NCI-H1105 (cell line): ENCODE measurements at places on chromosomes 6 and 20.

DNA sequence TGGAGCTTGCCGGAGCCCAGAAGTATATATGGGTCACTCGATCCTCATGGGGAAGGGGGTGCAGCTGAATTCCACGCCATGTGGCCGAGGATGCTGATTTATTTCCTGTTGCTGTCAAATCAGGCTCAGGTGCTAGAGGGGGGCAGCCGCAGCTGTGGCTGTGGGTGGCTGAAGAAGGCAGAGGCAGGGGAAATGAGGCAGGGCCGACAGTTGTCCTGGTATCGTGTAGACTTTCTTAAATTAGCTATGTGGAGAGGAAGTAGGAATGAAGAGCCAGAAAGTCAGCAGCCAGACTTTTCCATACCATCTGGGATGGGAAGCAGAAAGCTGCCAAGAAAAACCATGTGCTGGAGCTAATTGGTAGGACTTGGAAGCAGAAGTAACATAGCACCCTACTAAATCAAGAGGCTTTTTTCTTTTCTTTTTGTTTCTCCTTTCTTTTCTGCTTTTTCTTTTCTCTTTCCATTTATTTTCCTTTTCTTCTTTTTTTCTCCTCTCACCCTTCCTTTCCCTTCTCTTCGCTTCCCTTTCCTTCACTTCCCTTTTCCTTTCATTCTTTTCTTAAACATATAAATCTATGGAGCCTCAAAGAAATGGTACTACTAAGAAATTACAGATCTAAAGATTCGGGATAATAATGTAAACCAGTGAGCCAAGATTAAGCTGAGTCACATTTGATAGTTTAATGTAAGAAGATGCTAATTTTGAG is 90.6 kb upstream of the CD83 start:
- DNase-seq = no peak

DNA sequence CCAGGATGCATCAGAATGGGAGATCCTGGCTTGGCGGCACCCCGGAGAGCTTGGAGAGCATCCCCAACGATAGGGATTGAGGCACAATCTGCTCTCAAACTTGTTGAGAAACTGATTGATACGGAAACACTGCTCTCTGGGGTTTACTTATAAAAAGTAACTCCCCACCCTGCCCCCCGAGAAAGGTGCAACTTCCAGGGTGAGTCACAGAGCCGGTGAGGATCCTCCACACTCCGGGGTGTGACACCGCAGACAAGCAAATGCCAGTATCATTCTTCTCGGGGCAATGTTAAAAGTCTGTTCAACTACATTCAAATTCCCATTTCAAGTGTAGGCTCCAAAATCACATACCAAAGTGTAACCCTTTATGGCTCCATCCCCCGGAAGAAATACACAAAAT is 84.4 kb upstream of the MLN start:
- DNase-seq = no peak

DNA sequence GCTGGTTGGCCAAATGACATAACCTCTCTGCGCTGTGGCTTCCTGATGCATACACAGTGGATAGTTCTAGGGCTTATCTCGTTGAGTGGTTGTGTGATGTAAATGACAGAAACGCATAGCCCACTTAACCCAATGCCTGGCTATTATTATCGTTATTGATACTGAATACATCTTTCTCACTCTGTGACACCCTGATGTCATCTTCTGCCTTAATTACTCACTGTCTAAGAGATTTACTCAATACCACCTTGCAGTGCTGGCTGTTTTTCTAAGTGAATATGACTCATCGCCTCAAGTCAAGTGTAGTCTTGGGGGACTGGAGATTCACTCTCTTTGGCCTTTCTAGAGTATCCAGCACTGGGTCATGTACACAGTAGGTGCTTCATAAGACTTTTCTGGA is 73.6 kb downstream of the NDUFAF5 start:
- DNase-seq = no peak

DNA sequence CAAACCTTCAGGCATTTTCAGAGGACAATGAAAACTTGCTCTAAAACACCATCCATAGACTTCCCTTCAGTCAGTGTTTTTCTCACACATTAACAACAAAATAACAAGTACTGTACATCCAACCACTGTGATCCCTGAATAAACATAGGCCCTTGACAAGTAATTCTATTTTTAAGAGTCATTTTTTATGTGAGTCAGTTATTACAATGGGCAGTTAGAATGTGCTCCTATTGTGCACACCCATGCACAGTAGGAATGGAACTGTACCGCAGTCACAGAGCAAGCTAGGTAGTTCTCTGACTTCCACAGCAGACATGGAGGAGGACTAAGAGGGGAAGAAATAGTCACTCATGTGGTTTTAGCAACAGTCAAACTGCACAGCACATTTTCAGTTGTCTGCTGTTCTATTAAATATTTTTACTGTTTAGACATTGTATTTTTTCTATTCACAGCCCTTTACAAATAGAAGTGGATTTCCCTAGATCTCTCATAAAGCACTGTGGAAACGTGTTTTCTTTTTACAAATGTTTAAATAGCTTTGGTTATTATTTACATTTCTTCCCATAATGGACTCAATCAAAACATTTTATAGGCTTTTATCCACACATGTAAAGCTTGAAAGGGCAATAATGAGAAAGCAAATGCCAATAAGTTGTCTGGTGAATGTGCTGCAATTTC is 100.4 kb downstream of the JAG1 start:
- DNase-seq = no peak

- DNase-seq = no peak
Observed at GRCh38 chr20:433300-433975, 25.3 kb downstream of the RBCK1 start.

GRCh38 chr20:60976913-60977312 is 275.1 kb upstream of the CDH4 start:
- no peak for DNase-seq

- no peak for DNase-seq
Observed at GRCh38 chr6:112511441-112511840, 164.3 kb downstream of the RFPL4B start.

- no peak for DNase-seq
Observed at GRCh38 chr6:133886104-133886775, 2.7 kb upstream of the TCF21 start.

DNA sequence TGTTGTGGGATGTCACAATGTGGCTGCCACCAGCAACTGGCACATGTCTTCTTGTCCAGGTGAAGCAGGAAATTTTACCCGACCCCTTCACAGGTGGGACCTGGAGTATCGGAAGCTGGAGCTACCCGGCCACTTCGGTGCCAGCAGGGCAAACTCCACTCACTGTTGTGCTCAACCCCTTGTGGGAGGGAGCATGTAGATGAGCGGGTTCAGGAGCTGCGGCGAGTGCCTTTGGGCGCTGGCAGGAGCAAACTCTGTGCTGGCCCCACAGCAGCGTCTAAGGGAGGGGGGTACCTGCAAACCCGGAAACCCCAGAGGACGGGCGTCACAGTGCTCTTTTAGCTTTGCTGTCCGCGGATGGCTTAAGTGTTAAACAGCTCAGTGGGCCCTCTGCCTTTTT is 20.7 kb upstream of the SULF2 start:
- no peak for DNase-seq

GRCh38 chr6:52125139-52125538 is 37.7 kb upstream of the PKHD1 start:
- no peak for DNase-seq

DNA sequence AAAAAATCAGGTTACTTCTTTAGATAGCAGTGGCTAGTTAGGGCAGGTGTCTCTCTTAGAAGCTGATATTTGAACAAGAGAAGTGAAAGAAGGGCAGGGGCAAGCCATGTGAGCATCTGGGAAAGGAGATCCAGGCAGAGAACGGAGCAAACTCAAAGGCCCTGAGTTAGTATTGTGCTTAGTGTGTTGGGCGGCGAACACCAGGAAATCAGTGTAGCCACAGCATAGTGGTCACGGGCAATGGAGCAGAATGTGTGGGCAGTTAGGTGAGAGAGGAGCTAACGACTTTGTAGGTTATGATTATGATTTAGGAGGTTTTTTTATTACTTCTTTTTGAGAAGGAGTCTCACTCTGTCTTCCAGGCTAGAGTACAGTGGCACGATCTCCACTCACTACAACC is 229.3 kb downstream of the TMEM242 start:
- DNase-seq = no peak

DNA sequence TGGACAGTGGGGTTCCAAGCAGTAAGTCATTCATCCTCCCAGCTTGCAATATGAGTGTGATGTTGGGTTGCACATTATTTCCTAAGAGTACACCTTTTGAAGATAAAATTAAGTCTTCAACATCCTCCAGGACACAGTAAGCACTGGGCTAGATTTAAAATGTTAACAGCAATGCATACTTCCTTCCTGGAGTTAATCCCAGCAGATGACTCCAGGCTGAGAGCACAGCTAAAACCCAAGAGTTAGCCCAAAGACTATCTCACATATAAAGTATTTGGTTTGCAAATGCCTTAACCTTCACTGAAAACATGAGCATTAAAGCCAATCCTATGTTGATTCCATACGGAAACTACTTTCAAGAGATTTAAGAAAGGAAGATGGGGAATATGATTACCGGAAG is 69.2 kb downstream of the SLC23A2 start:
- no peak for DNase-seq
